ENCODE measurements at places on chromosomes 5 and 9.

GRCh38 chr5:40386289-40386688 is 293.4 kb upstream of the PTGER4 start:
- no peak for DNase-seq

GRCh38 chr5:50745221-50745910 is 78.9 kb downstream of the PARP8 start:
- DNase-seq: no peak

DNA sequence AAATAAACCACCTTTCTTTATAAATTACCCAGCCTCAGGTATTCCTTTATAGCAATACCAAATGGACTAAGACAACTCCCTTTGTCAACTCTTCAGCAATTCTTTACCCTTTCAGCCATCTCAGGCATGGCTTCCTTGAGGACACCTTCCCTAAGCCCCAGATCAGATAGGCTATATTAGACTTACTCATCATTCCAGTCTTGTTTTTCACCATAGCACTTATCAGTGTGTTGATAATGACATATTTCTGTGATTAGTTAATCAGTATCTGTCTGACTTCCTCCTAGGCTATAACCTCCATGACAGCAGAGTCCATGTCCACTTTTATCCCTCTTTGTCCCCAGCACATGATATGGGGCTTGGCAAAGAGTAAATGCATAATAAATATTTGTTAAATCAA is 238.1 kb downstream of the ACTL7B start:
- no peak for DNase-seq

- DNase-seq: no peak
Measured at GRCh38 chr9:115121181-115121580, 3.2 kb upstream of the TNC start.

- DNase-seq: no peak
Measured at GRCh38 chr9:3398232-3398648, 127.6 kb downstream of the RFX3 start.

DNA sequence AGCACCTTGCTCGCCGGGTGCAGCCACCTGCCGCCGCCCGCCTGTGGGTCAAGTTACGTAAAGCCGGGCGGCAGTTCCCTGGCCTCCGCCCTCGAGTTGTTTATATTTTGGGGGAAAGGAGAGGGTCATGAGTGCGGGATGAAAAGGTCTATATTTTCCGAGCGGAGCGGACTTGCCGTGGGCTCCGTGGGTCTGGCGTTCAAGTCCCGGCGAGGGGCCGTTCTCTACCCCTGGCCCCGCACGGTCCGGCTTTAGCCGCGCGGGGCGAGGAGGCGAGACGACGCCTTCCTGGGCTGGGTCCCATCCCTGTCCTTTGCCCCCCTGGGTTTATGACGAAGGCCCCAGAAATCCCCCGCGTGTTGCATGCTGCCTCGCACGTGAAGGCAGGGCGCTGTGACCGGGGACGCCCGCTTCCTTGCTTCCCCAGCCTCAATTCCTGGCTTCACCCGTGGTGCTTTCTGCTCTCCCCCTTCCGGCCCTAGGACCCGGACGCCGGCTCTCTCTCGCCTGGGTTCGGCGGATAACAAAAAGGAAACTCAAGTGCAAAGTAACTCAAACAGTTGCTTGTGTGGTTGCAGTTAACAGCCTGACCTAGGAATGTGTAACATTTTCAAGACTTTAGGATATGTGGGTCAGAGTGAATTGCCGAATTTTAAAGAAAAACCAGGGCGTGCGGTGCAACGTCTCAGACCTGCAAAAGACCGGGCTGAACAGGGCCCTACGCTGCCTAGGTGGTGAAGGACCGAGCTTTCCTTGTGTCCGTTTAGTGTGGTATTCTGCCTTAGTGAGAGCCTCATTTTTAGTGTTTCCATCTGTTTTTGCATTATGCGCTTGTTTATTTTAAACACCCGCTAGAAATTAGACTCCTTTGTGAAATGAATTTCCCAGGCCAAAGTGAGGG is 810 bp downstream of the VPS13A start:
- DNase-seq: peak; percentile 39

- DNase-seq: no peak
Measured at GRCh38 chr5:56011835-56012234, 17.1 kb upstream of the IL6ST start.

- no peak for DNase-seq
Measured at GRCh38 chr5:99138911-99139310, 210.1 kb upstream of the CHD1 start.

DNA sequence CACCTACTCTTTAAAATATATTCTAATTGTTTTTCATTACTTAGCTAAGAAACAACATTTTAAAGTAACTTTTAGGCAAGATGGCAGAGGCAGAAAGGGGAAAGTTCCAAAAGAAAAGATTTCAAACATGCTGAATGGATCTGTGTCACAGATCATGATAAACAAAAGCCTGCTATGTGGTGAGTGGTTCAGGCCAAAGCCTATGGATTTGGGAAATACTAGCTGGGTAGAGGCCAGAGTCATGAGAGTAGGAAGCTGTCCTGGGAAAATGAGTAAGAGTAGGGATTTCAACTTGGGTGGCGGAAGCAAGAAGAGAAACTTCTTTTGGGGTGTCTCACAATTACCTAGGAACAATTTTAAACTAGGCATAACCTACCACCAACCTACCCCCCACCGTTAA is 68.7 kb upstream of the GRHPR start:
- no peak for DNase-seq

DNA sequence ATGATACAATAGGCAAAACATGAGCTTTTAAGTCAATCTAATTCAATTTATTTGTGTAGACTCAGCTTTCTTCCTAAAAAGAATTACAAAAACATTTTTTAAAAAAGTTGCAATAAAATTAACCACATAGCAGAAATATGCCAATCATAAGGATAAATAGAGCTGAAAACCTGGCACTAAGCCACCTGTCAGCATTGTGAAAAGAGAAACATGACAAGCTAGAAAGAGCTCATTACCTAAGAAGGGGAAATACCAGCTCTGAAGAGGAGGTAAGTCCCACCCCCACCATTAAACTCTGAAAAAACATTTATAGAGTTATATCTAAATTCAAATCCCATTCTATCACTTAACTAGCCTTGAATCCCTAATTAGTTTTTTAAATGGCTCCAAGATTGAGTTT is 372.9 kb downstream of the OSTF1 start:
- no peak for DNase-seq

DNA sequence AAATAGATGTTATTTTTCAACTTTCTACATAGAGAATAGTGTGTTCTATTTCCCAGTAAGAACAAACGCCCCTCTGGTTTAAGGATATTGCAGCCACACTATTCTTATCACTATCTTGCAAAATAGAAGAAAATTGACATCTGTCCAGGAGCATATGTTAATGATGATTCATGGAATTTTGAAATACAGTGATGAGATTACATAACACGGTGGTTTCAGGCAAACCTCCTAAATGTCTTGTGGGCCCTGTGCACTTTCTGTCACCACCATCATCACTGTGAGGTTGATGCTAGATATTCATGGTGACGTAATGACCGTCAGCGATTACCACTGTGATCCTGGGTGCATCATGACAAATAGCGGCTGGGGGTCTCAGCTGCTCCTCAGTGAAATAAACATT is 48.1 kb downstream of the CFAP90 start:
- no peak for DNase-seq

DNA sequence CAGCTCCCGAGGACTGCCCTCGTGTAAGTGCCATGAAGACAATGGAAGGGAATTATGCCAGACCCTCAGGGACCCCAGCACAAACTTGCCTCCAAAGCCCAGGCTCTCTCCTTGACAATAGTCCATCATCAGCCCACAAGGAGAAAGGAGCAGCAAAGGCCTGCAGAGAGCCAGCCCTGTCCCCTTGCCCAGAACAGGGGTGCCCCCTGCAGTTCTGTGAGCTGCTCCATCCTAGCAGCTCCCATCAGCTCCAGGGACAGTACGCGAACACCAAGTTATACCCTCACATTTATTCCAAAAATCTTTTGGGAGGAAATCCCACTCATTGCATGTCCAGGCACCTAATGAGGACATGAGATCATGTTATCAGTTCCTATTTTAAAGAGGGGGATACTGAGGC is 11.1 kb downstream of the BARX1 start:
- DNase-seq: no peak

Measured in GM12891 (cell line).